A549 (cell line): ENCODE measurements at places on chromosomes 16 and 17. TPM values are rescaled to one million over a fixed set of nuclear protein-coding genes. Genes with fewer than 3 reads are reported as not detected.

- DNase-seq: no peak
These were observed 337.7 kb downstream of the TOX3 start for GRCh38 chr16:52209227-52209626.

GRCh38 chr17:51751072-51751471 lies 407.4 kb downstream of the CA10 start:
- DNase-seq: no peak

DNA sequence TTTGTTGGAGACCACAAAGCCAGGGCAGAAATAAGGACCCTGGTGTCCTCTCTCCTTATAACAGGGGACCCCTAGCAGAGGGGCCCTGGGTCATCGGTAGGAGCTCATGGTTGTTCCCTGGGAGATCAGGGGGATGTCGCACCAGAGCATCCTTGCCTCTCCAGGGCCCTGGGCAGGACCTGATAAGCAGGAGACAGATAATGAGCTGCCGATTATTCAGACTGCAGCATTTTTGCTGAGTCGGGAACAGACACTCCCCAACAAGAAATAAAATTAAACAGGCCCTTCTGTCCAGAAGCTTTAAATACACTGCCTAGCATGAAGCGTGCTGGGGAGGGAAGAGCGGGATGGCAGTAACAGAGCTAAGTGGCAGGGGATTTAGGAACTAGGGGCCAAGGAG lies 15.4 kb upstream of the GFAP start:
- DNase-seq: no peak

DNA sequence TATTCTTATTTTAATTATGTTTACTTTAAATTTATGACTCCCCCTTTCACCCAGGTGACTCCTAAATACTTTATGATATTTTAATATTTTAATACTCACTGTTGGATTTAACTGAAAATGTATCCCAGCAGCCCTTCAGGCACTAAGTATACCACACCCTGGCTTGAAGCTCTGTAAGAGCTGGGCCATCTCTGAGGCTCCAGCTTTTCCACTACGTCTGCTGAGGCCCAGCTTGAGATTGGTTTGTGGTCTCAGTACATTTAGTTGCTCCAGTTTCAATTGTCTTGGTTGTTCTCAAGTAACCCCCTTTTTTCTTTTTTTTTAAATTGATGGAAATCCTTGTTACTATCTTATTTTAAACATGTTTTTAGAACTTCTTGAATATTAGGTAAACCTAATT lies 27.0 kb upstream of the CAPNS2 start:
- DNase-seq: no peak

DNA sequence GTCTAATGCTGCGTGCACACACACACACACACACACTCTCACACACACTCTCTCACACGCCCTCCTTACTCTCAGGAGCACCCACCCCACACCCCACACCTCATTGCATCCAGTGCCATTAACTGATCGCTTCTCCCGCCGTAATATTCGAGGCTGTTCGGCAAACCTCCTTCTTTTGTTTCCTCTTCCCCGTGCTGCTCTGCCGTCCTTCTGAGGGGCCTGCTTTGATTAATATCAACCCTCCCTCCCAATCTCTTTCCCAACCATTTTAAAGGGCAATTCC lies 156.2 kb upstream of the TNRC6C start:
- no peak for DNase-seq

DNA sequence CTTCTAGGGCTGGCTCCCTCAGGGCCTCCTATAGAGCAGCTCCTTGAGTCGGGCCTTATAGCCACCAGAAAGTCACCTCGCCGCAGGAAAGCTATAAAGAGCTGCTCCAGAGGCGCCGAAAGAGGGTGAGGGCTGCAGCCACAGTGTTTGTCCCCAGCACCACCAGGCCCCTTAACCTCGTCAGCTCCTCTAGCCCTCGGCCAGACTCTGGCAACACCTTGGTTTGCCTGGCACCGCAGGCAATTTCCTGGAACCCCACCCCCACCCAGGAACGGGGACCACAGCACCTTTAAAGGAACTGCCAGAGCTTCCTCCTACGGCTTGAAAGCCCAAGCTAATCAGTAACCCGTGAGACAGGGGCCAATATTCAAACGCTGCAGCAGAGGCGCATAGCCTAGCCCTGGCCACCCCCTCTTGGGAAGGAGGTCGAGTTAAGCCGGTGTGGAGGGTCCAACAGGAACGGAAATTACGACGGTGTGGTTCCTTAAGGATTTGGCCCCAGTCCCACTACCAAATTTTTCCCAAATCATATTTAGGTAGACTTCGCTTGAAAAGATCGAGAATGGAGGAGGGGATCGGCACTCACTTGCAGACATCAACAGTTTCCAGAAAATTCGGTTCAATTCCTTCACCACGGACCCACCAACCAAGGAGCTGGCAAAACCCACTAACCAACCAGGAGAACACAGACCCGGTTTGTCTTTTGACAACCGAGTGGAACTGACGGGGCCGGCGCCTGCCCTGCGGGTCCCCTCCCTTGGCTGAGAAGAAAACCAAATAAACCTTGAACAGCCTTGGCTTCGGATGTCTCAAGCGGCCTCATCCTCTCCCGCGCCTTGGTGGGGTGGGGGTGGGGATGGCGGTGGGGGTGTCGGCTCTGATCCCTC lies 3.0 kb downstream of the HOXB6 start:
- DNase-seq: peak; percentile 54

DNA sequence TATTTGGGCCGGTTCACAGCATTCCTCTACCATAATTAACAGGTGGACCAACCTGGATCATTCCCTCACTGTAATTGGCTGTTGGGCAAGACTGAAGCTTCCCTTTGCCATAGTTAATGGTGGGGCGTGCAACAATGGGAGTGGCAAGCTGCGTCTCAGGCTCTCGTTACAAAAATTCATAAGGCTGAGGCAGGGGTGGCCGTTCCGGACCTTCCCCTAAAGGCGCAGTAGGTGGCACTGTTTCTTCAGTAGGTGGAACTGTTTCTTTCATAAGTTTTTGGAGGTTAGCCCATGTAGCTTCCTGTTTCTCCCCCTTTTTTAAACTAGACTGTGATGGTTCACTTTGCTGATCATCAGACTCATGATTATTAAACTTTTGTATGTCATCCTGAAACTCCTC lies 17.0 kb upstream of the TMC5 start:
- DNase-seq: no peak

DNA sequence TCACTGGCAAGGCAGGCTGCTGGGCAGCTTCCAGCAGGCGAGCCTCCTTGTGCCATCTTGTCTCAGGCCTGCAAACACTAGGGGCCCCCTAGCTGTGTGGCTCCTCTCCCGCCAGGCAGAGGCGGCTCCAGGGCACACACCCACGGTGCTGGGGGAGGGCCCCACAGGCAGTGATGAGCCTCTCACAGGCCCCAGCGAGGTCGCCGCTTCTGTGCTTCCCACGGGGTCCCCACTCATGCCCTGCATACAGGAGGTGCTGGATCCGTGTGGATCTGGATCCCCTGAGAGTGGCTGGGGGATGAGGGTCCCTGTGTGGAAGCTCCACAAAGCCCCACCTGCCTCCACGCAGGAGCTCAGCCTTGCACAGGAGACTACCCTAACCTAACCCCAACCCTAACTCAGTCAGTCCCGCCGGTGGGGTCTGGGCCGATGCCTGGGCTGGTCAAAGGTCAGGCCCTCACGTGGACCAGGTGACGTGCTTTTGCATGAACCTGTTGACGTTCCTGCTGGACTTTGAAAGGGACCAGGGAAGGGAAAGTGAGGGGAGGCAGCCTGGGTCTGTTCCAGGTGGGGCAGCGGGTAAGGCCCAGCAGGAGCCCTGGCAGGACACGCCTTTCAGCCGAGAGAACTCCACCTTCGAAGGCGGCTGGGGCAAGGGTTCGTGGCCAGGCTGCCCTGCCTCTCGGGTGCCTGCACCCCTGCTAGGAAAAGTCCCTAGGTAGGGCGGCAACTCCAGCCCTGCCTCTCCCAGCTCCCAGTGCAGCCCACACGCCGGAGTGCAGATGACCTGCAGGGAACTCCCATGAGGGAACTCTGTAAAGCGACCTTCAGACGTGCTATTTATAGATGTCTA lies 5.2 kb downstream of the SECTM1 start:
- no peak for DNase-seq

- DNase-seq: no peak
These were observed 1.0 kb upstream of the MFAP4 start for GRCh38 chr17:19387921-19388521.

DNA sequence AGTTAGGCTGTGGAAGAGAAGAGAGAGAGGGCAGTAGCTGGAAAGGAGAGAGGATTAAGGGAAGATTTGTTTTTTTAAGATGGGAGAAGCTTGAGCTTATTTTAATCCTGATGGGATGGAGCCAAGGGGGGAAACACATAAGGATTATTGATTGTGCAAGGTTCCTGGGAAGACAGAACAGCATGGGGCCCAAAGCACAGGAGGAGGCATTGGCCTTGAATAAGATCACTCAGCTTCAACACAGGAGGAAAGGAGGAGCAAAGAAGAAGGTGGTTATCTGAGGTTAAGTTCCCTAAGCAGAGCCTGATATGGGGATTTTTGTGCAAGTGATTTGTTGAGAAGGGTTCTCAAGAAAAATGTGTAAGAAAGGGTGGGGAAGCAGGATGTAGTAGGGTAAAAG lies 169.8 kb downstream of the ABCC12 start:
- DNase-seq: no peak

- no peak for DNase-seq
These were observed 6.0 kb downstream of the STAC2 start for GRCh38 chr17:39219647-39220154.

DNA sequence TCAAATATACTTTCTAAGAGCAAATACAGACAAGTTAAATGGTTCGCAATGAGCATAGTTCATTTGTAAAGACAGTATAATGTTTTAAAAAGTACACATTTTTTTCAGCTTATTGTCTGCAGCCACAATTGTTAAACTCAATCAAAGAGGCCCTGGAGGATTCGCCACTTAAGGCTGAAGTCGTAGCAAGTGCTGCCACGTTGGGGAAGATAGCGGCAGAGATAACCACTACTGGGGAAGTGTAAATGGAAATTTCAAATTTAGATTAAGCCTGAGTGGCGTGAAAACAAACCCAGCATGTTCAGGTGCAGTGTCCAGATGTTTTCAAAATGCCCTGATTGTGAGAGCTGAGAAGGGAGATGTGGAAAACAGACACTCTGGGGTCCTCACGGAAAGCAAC lies 8.4 kb downstream of the PMP22 start:
- DNase-seq: no peak

DNA sequence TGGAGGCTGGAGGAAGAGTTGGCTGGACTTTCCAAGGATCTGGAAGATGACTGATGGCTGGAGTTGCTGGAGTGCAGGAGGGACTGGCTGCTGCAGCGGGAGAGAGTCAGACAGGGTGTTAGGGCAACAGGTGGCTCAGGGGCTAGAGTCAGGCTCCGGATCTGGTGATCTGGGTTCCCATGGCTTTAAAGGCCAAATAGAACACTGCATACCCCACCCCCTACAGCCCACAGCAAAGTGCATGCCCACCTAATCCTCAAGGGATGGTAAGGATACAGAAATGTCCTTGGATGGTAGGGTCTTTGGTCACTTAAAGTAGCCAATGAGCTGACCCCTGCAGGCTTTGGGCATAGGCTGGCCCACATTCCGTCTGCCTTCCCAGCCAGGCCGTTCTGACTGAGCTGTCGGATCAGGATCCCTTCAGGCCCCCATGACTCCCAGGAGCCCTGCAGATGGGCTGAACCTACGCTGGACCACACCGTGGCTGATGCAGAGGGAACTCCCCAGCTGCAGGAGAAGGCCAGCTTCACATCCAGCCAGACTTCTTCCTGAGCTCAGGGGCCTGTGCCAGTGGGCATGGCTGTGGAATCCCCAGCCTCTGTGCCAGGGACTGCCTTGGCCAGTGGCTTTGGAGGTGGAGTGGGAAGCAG lies 13.9 kb downstream of the TNS4 start:
- DNase-seq: no peak

- DNase-seq: no peak
These were observed 36.5 kb upstream of the SIAH1 start for GRCh38 chr16:48421741-48422140.

DNA sequence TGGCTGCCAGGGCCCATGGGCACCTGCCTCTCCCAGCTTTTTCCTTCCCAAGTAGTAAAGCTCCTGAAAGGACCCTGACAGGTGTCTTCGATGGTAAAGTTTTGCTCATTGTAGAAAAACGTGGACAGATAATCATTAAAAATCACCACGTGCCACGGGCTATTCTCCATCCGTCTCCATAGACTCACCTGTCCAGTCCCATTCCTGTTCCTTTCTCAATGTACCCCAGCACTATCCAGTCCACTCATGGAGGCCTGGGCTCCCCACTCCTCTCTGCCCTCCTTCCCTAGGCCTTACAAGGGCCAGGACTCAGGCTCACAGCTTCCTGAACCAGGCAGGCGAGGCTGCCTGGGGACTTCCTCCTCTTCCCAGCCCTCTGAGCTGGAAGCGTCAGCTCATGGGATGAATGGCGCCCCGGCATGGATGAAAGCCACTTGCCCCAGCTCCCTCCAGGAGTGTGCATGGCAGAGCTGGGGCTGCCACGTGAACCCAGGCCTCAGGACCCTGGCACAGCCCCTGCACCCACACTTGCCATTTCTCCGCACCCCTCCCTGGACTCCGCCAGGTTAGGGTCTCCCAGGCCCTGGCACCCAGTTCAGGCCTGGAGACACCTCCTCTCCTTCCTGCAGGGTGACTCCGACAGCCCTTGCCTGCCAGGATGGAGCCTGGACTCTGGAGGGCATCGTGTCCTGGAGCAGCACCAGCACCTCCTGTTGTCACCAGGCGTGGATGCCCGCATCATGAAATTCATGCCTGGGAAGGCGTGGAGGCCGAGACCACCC lies 8.8 kb downstream of the CTRB1 start:
- no peak for DNase-seq

- no peak for DNase-seq
These were observed 43.4 kb downstream of the OSBPL7 start for GRCh38 chr17:47778184-47778635.

GRCh38 chr16:75965504-75966374 lies 239.4 kb upstream of the CPHXL start:
- peak; percentile 6 for DNase-seq

- DNase-seq: no peak
These were observed 657.8 kb downstream of the MAF start for GRCh38 chr16:78942625-78943245.

DNA sequence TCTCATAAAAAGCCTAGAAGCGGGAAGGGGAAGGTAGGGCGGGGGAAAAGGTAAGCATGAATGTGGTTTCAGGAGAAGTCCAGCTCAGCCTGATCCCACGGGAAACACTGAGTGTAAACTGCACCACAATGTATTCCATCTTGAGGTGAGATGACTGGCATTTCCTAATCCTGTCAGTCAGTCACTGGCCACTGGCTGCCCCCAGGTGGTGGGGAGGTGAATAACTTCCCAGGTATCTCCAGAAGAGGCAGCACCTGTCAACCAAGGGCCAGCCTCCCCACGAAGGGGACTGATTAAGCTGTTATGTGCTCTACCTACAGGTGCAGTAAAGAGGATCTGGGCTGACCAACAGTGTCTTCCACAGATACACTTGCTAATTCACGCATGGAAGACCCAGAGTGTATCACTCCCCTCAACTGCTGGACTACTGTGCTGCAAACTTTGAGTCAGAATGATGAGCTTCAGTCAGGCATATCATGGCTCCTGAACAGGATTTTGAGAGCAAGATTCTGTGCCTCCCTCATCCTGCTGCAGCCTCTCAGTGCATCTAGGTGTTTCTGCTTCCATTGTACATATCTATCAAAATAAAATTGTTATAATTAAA lies 108.5 kb upstream of the CCL2 start:
- DNase-seq: peak; percentile 61

The CDR2L gene
- polyA plus RNA-seq: 26.9 to 34.0 TPM (median 30.0 TPM) in 3 replicates

The HBQ1 gene
- polyA plus RNA-seq: 2.8 to 4.7 TPM (median 3.2 TPM) in 3 replicates

The ZNF689 gene
- polyA plus RNA-seq: 6.5 to 7.4 TPM (median 7.0 TPM) in 3 replicates

The FNDC8 gene
- not detected in 3 replicates for polyA plus RNA-seq

The PPP1R1B gene
- not detected in 3 replicates for polyA plus RNA-seq

The SPATA22 gene
- not detected in 3 replicates for polyA plus RNA-seq

The C1QTNF8 gene
- polyA plus RNA-seq: not detected in 3 replicates

The TBC1D26 gene
- polyA plus RNA-seq: 0.07 to 0.18 TPM (median 0.08 TPM) in 3 replicates

The CSH1 gene
- polyA plus RNA-seq: not detected in 3 replicates

The MYLK3 gene
- polyA plus RNA-seq: 0.05 to 0.07 TPM (median 0.05 TPM) in 3 replicates
